ENCODE measurements at places on chromosomes 16 and 17.

DNA sequence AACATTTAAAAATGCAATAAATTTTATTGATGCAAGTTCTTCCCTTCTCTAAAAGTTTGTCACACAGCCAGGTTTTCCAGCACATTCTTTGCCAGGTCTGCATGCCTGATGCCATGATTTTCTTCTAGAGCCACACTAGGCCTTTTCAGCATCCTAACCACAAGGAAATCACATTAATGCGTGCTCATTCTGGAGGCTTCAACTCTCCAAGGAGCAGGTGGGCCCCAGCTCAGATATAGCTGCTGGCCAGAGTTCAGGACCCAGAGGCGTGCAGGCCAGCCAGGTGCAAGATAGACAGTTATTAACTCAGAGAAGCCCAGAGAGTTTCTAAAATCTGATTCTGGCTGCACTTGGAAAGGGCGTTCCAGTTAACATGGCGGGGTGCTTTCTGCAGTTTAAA is 124.5 kb upstream of the MAF start:
- no peak for DNase-seq

- DNase-seq: no peak
Measured at GRCh38 chr17:12509801-12510200, 155.9 kb upstream of the MYOCD start.

DNA sequence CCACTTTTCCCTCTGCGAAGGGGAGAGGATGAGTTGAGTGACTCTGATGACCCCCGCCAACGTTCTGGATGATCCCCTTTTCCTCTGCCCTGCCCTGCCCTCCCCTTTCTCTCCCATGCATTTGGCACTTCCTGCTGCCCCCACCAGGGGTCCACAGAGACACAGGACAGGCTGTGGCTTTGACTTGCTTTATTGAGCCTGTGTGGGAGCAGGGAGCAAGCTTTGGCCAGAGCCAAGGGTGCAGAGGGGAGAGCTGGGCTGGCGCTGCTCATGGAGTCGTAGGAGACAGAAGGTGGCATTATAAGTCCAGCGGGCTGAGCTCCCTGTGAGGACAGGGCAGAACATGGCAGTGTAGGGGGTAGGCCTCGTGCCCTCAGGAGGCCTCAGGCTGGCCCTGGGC is 1.6 kb downstream of the PPY start:
- no peak for DNase-seq

DNA sequence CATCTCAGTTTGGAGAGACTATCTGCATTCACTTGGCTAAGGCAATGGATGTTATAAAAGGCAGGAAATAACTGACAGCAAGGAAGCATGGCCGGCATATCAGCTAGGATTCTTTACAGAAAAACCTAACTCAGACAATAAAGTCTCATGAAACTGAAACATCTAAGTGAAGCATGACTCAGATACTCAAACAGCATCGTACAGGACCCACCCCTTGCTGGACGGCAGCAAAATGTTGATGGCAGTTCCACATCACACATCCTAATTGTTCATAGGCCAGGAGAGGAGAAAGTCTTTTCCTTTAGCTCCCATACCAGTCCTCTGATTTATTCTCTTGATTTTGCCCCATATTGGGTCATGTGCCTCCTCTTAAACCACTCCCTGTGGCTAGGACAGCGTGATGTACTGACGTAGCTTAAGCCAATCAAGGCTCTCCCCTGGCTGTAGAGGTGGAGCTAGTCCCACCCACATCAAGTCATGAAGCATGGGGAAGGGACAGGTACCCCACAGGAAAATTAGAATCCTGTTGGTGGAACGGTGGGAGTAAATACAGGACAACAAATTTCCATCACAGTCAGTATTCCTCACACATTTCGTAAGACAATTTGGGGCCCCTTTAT is 178.9 kb downstream of the IRX3 start:
- DNase-seq: no peak

DNA sequence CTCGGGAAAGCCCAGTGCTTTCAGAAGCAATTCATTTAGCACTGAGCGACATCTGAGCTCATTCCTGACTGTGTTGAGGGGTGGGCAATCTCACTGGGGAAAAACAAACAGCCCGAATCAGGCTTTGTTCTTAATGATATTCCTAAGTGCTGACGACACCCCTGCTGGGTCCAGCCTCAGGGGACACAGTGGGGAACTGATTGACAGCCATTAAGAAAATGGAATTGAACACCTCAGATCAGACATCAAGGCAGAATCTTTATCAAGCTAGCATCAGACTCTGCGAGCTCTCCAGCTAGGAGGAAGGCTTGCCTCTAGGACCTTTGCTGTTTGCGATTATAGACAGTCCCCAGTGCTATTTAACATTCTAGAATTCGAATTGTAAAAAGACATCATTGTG is 22.5 kb upstream of the LYRM9 start:
- no peak for DNase-seq

GRCh38 chr17:57363998-57364643 is 107.8 kb downstream of the MSI2 start:
- no peak for DNase-seq

DNA sequence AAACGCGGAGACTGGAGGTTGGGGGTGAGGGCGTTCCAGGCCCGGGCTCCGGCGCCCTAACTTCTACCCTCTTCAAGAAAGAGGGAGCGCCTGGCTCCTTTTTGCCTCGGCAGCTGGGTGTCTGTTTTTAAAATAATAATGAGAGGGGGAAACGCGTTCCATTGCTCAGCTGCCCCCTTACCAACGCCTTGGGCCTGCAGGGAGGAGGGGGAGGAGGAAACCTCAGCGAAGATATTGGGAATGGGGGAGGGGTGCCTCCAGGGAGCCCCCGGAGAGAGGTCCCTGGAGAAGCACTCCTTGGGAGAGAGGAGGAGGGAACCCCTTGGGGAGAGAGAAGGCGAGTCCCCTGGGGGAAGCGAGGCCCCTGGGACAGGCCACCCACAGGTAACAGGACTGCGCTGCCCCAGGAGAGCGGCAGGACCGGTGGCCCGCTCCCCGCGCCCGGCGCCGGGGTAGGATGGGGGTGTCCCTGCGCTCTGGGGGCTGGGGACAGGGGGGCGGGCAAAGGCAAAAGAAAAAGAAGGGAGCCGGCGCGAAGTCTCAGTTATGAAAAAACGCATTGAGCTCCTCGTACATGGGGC is 2.7 kb downstream of the NEUROD2 start:
- no peak for DNase-seq

DNA sequence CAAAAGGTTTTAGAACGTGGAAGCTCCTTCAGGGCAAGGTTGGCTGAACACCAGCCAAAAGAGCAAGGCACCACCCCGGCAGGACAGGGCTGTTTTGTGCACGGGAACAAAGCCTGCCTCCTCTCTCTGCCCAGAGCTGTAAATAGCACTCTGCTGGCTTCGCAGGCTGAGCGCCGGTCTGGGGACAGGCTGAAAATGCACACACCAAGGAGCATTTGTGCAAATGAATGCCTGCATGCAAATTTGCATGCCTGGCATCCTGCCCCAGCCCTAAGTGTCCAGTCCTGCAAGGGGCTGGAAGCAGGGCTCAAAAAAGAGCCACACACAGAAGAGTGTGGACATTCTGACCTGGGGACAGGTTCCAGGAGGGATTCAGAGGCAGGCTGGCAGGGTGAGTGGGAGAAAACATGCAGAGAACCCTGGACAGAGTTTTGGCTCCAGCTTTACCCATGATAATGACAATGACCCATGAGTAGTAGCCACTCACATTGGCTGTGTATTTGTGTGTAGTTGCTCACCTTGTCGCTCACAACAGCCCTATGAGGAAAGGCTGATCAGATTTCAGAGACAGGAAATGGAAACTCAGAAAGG is 11.7 kb downstream of the ABAT start:
- DNase-seq: no peak

DNA sequence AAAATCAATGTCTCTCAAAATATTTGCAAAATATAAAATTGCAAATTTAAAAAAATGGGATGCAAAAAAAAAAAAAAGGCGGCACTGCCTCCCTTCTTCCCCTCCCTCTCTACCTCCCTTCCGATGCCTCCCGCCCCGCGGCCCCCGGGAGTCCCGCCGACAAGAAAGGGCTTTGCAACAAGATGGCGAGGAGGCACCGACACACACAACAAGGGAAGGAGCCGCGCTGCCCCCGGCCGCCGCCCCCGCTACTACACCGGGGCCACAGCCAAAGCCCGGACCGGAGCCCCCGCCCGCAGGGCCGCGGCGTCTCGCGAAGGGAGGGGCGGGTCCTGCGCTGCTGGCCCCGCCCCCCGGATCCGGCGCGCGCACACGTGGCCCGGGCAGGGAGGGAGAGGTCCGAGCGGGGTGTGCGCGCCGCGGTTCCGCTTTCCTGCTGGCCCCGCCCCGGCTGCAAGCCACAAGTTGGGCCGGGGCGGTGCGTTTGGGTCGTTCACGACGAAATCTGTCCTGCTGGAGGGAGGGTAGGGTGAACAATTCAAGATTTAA is at the start of gene MNT:
Gene MNT, minus strand, starts transcription at position 184 of the 549 bp plus-strand sequence. CDS start 348 bp downstream, outside the sequence.
- peak; percentile 88 for DNase-seq

- DNase-seq: no peak
Measured at GRCh38 chr16:53988136-53988535, 284.2 kb downstream of the FTO start.

GRCh38 chr16:46976550-46976949 is 3.1 kb upstream of the DNAJA2 start:
- DNase-seq: no peak

Measured in stimulated activated CD4-positive, alpha-beta T cell treated with anti-CD3 and anti-CD28 coated beads, Interleukin-12 subunit alpha, Interleukin-12 subunit beta, amount 100 ng/mL, for 24 hours (primary cell).